Left lung (tissue), 14 donors: ENCODE measurements at places on chromosomes 3 and 15. TPM values are rescaled to one million over a fixed set of nuclear protein-coding genes. Genes with fewer than 3 reads are reported as not detected.

POLQ gene
- total RNA-seq, result 1.7 TPM

FAM107A gene
- total RNA-seq, result 46.5 TPM

GADL1 gene
- 0.10 TPM for total RNA-seq

NUTM1 gene
- not detected for total RNA-seq

THRB gene
- total RNA-seq, result 10.1 TPM

CPA3 gene
- total RNA-seq, result 14.3 TPM

C2CD4A gene
- total RNA-seq, result 0.44 TPM

REC114 gene
- total RNA-seq, result not detected

TNNC1 gene
- 117 TPM for total RNA-seq

TMEM43 gene
- 82.3 TPM for total RNA-seq

RBP2 gene
- not detected for total RNA-seq

SLCO2A1 gene
- 169 TPM for total RNA-seq

ARHGAP31 gene
- total RNA-seq, result 70.3 TPM

NEDD4 gene
- total RNA-seq, result 16.7 TPM

C3orf22 gene
- total RNA-seq, result not detected

RYR3 gene
- total RNA-seq, result 0.47 TPM

HGD gene
- 2.4 TPM for total RNA-seq

TRMT10C gene
- total RNA-seq, result 12.3 TPM

LSM3 gene
- total RNA-seq, result 11.1 TPM

ZNF80 gene
- total RNA-seq, result not detected

GRCh38 chr15:58369261-58369701 lies 62.5 kb upstream of the LIPC start:
- DNase-seq, result no peak

DNA sequence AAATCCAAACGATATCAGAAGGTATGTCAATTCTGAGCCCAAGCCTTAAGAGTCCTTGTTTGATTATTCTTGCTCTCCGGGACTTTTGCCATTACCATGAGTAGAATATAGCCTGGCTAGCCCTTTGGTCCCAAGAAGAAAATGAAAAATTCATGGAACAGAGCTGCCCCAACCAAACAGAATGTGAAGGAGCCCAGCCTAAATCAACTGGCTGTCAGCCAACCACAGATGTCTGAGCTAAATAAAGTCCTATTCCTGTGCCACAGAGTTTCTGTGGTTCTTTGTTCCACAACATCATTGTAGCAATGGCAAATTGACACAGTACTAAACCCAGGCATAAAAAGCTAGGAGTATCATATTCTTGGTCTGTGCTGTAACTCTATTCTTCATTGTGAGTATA lies 185.2 kb downstream of the CPNE4 start:
- no peak for DNase-seq

DNA sequence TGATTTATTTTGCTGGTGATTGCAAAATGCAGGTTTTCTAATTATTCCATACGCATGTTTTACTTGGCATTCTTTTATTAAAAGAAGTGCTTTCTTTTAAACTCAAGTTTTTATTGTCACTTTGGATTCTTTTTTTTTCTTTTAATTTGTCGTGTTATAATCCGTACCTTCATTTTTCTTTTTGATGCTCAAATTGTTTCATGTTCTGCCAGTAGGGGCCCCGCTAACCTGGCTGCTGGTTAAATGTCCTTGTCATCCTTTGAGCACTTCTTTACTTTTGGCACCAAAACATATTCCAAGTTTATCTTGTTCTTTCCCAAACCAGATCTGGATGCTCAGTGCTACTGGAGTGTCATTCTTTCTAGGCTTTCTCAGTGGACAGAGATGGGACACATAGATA lies 31.6 kb downstream of the MED12L start:
- no peak for DNase-seq

DNA sequence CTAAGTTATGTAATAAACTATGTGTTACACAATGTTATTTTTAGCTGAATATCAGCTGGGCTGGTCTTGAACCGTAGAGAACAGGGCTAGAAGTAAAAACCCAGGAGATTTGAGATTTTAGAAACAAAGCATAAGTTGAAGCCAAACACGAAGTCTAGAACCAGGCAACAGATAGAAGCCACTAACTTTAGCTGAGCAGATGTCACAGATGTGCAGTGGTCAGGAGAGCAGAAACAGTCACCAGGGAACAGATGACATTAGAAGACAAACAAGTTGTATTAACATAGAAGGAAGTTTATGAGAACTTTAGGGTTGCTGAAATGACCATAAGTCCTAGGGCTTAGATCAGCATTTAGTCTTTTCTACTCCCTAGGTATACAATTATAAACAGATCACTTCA lies 731.0 kb downstream of the ZNF385D start:
- no peak for DNase-seq

DNA sequence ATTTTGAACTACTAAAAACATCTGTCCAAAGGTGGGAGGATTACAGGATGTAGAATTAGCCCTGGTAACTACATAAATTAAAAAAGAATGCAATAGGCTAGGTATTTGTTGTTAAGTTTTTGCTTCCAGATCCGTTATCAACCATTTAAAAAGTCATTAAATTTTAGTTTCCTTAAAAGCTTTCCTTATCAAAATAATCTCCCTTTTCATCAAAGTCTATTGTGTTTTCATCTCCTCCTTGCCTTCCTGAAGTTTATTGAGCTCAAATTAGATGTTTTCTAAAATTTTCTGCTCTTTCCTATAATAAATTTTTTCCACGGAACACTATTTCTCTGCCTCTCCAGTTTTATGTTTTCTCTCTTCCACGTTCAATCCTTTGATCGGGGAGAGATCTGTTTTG lies 108.6 kb downstream of the MEX3B start:
- DNase-seq, result no peak

GRCh38 chr3:73036694-73037591 lies 24.5 kb upstream of the EBLN2 start:
- DNase-seq, result no peak

DNA sequence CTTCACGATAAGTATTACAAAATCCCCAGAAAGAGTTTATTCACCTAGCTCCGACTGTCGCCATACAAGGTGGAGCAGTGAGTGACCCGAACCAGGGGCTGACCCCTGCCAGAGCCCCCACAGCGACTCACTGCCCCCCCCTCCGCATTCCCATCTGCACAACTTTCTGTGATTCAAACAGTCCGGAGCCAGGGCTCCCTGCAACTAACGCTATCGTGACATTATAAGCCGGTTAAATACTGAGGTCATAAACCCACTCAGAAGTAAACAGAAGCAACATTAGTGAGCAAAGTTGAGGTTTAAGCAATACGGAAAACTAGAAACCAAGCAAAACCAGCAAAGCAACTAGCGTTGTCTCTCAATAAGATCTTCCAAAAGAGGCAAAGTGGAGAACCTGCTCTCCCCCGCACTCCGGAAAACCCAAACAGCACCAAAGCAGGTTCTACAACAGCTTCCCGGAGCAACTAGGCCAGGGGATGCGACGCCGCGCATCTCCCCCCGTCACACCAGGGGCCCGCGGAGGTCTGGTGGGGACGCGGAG lies 642 bp downstream of the SCAP start:
- DNase-seq, result no peak

- no peak for DNase-seq
Observed at GRCh38 chr15:28167042-28167441, 67.9 kb upstream of the OCA2 start.

- DNase-seq, result no peak
Observed at GRCh38 chr3:28326458-28326926, 22.0 kb upstream of the ZCWPW2 start.

GRCh38 chr3:71447803-71448202 lies 135.7 kb downstream of the FOXP1 start:
- DNase-seq, result no peak

DNA sequence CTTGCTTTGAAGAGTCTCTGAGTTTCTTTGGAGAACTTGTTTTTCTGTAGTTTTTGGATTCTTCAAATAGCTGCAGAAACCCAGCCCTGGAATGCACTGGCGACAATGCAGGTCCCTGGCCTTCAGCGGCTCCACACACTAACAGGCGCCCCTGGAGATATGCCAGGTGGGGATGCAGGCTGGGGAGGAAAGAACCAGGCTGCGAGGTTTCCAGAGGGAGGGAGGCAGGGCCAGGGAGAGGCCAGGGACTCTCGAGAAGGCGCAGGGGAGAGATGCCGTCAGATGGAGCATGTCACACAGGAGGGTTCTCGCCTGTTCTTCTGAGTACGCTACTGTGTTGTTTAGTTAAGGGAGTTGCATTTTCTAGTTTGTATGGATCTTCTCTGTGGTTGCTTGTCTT lies 283.1 kb downstream of the GABRG3 start:
- DNase-seq, result no peak

- no peak for DNase-seq
Observed at GRCh38 chr15:56286213-56286612, 42.5 kb upstream of the RFX7 start.

- no peak for DNase-seq
Observed at GRCh38 chr15:69125236-69125635, 35.2 kb upstream of the GLCE start.

DNA sequence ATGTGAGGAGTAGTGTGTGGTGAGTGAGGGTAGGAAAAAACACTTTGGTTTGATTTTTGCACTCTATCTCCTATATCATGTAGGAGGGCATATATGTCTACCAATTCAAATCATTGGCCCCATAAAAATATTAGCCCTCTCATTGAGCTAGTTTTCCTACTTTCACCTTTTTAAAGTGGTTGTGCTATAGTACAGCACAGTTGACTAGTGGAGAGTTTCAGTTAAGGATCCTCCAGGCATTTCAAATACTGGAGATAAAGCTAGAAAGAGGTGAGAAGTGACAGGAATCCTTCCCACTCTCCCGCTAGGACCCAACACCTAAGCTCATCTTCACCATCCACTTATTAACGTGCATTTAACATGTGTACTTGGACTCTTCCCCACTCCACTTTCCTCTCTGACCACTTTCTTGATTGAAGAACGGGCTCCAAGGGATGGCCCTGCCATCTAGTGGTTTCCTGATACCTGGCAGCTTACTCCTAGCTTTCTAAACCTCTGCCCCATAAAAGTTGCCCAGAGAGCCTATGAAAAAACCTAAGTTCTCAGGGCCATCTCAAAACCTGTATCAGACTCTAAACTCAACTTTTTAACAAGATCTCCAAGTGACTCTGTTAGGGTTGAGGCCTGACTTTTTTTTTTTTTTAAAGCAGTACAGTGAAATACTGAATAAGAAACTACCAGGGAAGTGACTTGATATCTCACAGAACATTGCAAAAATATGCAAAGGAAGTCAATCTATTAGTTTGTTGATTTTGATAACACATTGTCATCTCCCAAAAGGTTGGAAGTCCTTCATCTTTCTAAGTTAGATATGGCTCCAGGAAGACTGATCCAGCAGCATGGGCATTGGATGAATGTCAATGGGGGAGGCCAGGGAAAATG lies 17.9 kb downstream of the IL12A start:
- no peak for DNase-seq

GRCh38 chr3:34742151-34742550 lies 897.2 kb upstream of the ARPP21 start:
- no peak for DNase-seq

- no peak for DNase-seq
Observed at GRCh38 chr3:171876680-171877147, 33.6 kb downstream of the TMEM212 start.

- no peak for DNase-seq
Observed at GRCh38 chr15:49521802-49522201, 98.8 kb downstream of the FGF7 start.

- no peak for DNase-seq
Observed at GRCh38 chr3:190737446-190737845, 125.0 kb downstream of the GMNC start.

DNA sequence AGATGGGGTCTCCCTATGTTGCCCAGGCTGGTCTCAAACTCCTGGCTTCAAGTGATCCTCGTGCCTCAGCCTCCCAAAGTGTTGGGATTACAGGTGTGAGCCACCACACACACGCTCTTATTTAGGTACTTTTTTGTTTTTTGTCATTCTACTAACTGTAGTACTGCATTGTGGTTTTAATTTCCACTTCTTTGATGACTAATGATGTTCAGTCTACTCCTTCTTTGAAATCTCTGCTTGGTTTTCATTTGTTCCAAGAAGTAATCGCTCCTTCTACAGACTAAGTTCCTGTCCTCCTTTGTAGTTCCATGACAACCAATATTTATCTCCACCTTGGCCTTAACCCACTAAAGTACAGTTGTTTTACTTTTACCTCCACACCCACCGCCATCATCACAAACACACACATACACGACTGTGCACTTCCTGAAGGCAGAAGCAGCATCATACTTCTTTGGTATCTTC lies 529 bp upstream of the DLEC1 start:
- DNase-seq, result no peak

- no peak for DNase-seq
Observed at GRCh38 chr3:99637368-99638111, 854 bp upstream of the COL8A1 start.

DNA sequence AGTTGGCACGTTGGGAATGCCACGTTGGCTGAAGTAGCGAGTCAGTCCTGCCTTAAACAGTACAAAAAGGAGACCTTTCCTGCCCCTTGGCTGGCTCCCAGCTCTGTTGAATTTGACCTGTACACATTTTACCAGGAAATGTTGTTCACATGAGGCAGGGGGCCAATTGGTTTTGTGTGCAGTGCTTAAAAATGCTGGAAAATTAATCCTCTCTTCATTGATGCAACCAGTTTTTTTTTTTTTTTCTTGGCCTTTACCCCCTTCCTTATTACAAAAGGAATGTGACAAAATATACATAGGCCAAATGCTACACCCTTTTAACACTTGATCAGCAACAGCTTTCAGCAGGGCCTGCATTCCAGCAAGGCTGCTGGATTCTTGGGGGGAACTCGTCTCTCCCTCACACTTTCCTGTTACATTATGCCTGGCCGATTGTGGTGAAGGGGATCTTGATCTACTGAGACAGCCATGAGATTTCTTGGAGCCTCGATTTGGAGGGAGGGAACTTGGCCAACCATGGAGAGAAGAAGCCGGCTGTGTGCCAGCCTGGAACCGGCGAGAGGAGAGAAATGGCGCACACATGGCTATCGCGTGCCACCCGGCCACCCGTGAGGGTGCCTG lies 93.1 kb downstream of the DNASE1L3 start:
- peak; percentile 53 for DNase-seq

GRCh38 chr15:58517682-58518525 lies 86.1 kb downstream of the LIPC start:
- no peak for DNase-seq

DNA sequence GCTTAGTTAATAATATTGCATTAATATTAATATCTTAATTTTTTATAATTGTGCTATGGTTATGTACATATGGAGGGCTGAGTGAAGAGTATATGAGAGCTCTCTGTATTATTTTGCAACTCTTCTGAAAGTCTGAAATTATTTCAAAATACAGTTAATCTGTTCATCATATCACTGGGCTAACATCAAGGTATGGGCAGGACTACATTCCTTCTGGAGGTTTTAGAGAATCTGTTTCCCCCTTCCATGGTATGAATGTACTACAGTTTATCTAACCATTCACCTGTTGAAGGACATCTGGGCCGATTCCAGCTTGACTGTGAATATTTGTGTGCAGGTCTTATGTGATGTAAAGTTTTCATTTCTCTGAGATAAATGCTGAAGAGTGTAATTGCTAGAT lies 5.1 kb downstream of the IL20RB start:
- no peak for DNase-seq
